ENCODE measurements at places on chromosomes 2 and 18.

DNA sequence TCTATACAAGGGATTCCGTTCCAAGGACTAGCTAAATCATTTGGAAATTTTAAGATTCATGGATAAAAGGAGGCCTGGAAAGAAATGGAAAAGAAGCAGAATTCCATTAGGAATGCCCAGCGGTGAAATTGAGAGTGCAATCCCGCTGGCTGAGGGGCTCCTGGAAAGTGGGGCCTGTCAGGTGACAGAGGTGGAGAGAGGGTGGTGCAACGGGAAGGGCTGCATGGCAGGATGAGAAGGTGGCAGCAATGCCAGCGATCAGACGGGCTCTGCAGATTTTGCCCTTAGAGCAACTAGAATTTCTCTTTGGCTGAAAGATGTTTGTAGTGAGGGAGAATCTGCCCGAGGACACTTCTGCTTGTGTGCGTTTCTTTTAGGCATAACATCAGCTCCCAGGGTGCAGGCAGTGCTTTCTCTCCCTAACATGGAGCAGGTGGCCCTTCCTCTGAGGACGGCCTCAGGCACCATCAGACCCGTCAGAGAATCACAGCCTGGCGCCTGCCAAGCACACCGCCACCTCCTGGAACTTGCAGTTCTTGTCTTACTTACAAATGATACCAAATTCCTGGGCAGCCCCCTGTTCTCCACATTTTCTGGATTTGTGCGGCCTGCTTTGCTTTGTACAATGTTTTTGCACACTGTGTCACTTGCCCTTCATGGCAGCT is 261.6 kb downstream of the NDUFA10 start:
- DNase-seq, result no peak

DNA sequence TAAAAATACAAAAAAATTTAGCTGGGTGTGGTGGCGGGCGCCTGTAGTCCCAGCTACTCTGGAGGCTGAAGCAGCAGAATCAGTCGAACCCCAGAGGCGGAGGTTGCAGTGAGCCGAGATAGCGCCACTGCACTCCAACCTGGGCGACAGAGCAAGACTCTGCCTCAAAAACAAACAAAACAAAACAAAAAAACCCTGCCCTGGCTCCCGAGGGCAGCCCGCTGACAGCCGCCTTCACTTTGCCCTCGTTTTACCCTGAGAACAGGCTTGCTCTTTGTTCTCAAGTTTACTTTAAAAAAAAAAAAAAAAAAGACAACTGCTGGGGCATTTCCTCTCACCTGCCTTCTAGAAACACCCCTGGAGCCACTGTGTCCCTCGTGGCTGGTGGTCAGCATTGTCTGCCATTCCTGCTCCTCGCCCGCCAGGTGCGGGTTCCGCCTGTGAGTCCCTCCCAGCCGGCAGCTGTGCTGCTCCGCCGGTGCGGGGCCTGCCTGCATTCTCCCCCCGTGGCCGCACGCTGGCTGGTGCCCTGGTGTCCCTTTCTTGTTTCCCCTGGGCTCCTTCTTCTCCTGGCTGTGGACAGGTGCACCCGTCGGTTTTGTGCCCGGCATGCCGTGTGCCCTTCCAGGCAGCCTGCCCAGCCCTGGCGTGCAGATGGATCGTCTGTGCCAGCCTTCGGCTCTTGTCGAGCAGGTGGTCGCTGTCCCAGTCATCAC is 105.7 kb downstream of the USP40 start:
- no peak for DNase-seq

- DNase-seq, result no peak
Observed at GRCh38 chr2:62402156-62402555, 103.8 kb downstream of the TMEM17 start.

- no peak for DNase-seq
Observed at GRCh38 chr2:170180031-170180566, 2.2 kb downstream of the MYO3B start.
